ENCODE measurements at places on chromosomes 6 and 20.

GRCh38 chr6:55882718-55883569, 7.6 kb upstream of the BMP5 start:
- peak; percentile 83 for DNase-seq

DNA sequence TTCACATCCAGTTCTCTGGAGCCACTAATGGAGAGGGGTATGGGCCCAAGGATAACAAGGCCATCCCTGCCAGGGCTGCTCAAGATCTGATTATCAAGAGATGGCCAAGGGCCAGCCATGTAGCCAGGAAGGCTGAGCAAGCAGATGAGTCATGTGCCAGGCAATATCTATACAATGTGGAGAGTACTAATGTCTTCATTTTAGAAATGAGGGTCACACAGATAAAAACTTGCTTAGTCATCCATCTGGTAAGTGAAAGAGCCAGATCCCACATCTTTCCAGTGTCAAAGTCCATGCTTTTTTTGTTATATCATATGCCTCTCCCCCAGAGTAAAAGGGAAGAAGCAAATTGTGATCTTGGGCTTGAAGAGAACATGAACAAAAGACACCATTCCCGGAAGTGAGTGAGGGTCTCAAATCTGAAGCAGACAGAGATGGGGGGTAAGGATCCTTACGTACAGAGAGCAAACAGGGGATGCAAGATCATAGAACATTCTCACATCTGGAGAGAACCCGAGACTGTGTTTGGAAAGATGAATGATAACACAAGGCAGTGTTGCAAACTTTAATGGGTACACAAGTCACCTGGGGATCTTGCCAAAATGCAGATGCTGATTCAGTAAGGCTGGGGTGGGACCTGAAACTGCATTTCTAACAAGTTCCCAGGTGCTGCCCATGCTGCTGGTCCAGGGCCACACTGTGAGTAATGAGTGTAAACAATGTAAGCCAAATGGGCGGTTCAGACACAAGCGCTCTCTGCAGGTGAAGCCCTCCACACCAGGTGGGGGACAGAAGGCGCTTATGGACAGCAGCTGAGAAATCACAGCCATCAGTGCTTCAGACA, 20.0 kb upstream of the GSTA3 start:
- peak; percentile 19 for DNase-seq

- DNase-seq = no peak
Measured at GRCh38 chr6:7201732-7202541, 94.2 kb downstream of the RREB1 start.

DNA sequence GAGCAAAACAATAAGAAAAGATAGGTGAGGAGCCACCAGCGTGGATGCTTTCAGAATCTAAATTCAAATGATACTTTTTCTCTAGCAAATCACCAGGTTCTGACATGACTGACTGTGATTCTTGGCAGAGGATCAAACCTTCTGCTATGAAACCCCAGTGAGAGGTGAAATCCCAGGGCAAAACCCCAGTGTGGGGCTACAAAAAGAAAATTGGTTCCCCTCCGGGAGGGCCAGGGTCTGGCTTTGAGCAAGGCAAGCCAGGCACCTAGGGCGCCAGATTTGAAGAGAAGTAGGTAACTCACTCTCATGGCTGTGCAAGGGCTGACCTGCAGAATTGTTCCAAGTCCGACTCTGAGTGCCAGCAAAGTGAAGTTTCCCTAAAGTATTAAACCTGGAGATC, 20.2 kb upstream of the RALGAPA2 start:
- DNase-seq = no peak

DNA sequence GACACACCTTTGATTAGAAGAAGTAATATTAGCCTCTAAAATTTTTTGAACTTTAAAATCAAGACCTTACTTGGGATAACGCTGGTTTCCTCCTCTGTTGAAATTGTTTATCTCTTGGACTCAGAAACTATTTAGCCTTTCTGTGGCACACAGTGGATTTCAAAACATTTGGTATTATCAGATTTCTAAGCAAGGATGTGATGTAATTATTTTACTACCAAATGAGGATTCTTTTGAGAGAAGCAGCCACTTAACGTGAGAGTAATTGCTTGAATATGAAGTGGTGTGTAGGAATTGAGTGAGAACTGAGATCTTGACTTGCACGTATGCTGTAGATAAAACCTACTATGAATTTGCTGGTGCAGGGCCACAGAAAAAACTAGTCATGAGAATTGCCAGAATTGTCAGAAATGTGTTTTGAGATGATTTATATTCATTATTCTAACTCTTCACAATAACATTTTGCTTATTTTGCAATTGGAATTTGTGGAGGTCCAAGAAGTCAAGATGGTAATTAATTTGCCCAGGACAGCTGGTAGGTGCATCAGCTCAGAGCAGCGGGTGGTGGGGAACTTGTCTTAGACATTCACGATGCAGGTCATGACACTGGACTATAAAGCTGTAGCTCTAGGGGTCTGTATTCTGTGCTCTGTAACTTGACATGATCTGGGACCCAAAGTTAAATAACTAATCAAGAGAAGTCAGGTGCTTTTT, 53.4 kb downstream of the AKAP12 start:
- DNase-seq = no peak

DNA sequence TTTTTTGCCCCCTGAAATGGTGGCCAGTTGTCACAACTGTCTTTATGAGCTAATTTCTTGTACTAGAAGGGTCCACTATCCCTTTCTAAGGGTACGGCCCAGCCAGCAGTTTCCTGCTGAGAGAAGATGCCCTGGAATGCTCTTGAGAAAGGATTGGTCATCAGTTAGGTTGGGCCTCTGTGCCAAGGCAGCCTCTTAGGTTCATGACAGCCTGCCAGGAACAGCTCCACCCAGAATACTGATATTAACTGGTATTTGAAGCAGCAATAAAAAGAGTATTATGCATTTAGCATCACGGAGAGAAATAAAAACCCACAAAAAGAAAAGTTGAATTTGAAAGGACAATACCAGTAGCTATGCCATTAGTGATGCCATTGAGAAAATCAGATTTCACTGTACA, 9.0 kb upstream of the HINT3 start:
- peak; percentile 87 for DNase-seq

DNA sequence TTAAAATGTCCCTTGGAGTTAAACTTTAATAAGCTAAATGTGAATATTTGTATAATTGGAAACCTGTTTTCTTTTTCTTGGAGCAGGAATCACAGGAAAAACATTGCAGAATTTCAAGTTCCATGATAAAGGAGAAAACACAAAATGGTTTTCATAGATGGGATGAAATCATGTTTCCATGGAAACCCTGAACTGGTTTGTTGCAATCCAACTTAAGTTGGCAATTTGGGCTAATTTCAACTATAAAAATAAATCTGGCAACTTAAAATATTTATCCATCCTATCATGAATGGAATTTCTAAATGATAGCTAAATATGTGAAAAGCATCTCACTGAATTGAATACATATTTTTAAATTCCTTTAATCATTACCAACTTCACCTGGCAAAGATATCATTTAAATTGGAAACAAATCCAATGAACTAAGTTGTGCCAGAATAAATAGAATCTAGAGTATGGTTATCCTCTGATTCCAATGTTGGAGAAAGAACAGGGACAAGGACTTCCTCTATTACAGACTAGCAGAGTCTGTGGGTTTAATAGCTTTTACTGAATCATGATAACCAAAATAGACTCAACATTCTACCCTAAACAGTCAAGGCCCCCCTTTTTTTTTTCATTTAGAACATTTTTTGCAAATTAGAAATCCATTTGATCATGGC, 33.2 kb downstream of the COL21A1 start:
- no peak for DNase-seq

- no peak for DNase-seq
Measured at GRCh38 chr6:16694781-16695578, 66.3 kb downstream of the ATXN1 start.

- no peak for DNase-seq
Measured at GRCh38 chr6:43478008-43478372, 620 bp downstream of the TJAP1 start.

DNA sequence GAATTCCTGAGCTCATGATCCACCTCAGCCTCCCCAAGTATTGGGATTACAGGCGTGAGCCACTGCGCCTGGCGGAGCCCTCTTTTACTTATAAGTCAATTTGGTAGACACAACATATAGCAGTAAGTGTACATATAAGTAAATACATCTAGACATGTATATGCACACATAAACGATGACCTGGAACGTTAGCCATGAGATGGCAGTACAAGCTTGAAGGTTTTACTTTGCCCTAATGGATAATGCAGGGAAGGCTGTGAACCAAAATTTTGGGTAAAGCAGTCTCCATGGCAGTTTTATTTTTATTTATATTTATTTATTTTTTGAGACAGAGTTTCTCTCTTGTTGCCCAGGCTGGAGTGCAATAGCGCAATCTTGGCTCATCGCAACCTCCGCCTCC, 2.4 kb upstream of the GNMT start:
- DNase-seq = no peak

DNA sequence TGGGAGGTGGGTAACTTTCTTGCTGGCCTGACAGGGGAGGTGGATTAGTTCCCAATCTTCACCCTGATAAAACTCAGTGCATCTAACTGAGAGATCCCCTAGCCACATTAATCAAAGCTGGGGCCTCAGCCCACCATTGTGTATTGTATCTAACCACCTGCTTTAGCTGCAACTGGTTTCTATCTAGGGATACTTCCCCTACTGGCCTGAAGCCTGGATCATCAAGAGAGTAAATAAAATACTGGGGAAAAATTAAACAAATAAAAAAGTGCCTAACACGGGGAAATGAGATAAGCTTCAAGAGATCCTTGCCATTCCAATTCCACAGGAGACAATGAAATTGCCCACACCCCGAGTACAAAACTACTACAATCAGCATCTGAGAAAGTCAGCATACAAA, 149.4 kb downstream of the INSM1 start:
- no peak for DNase-seq

GRCh38 chr6:42367353-42368011, 84.2 kb downstream of the TRERF1 start:
- DNase-seq = no peak

- DNase-seq = peak; percentile 77
Measured at GRCh38 chr20:50320901-50321796, 130.5 kb downstream of the CEBPB start.

GRCh38 chr6:29976588-29977424, 34.5 kb downstream of the HLA-A start:
- DNase-seq = peak; percentile 70

GRCh38 chr6:72955666-72956065, 269.6 kb downstream of the KHDC1L start:
- DNase-seq = no peak

DNA sequence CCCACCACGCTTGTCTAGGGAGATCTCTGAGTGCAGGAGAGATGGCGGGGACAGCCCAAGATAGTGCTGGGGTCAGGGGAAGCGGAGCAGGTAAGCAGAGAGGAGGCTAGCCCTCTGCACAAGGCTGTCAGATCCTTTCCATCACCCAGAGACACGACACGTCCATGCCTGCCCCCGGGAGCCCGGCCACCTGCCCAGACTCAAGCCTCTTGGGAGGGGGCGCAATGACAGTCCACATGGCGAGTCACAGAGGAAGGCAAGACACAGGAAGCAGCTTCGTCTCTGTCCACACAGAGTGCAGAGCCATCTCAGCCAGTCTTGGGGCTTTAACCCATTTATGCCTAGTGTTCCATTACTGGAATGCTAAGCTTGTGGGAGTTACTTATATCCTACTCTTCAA, 78.4 kb downstream of the PREX1 start:
- no peak for DNase-seq

- no peak for DNase-seq
Measured at GRCh38 chr6:44917430-44917829, 410.7 kb upstream of the RUNX2 start.

GRCh38 chr6:138272533-138273315, 54.4 kb upstream of the PBOV1 start:
- no peak for DNase-seq

DNA sequence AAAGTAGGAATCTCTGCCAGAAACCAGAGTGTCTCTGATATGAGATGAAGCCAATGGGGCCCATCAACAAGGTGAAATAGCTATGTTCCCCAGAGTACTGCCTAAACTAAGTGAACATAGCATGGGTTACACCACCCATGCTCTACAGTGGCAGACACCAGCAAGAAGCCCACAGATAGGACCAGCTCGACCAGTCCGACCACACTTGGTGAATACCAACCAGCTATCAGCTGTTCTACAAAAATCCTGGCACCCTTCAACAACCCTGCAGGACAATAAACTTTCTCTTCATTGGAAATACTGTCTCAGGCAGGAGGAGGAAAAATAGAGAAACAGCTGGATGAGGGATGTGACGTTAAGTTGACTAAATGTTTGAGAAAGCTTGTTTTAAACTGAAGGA, 311.4 kb downstream of the EPM2A start:
- no peak for DNase-seq

GRCh38 chr6:56951049-56951831, 3.7 kb upstream of the BEND6 start:
- DNase-seq = no peak

- no peak for DNase-seq
Measured at GRCh38 chr6:159119791-159120190, 49.4 kb upstream of the FNDC1 start.

GRCh38 chr6:111050261-111051023, 36.9 kb upstream of the SLC16A10 start:
- no peak for DNase-seq

- DNase-seq = no peak
Measured at GRCh38 chr6:107646176-107646575, 156.3 kb downstream of the SOBP start.

Measured in NCI-H460 (cell line).